T-helper 2 cell (primary cell): ENCODE measurements at places on chromosomes 16 and 17.
A peak's percentile ranks its signal among the peaks of the same experiment; 100 is the strongest.

DNA sequence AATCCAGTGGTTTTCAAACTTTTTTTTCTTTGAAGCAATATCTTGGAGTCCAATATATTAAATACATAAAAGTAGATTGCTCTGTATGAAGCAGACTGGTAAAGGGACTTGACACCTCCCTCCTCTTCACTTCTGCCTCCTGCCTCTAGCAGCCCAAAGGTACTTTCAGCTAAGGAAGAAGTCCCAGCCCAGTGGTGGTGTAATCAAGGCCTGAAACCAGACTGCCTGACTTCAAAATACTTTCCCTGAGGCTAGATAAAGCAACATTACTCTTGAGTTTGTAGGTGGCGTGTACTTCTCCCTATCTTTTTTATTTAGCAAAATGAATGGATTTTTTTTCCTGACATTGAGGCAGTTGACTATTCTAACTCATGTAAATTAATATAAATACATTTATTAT lies 122.4 kb upstream of the TMEM97 start:
- no peak for DNase-seq

DNA sequence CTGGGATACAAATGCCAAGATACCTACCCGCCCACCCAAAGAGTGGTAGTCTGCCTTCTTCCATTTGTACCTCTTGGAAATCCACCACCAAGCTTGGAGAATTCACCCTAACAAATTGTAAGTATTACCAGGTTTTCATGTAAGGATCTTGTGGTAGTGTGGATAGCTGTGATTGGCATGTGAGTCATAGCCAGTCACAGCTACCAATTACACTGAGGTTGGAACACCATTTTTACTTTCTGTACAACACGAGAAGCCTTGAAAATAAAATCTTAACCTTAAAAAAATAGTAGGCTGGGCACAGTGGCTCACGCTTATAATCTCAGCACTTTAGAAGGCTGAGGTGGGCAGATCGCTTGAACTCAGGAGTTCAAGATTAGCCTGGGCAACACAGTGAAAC lies 18.5 kb upstream of the SLC35G3 start:
- no peak for DNase-seq

DNA sequence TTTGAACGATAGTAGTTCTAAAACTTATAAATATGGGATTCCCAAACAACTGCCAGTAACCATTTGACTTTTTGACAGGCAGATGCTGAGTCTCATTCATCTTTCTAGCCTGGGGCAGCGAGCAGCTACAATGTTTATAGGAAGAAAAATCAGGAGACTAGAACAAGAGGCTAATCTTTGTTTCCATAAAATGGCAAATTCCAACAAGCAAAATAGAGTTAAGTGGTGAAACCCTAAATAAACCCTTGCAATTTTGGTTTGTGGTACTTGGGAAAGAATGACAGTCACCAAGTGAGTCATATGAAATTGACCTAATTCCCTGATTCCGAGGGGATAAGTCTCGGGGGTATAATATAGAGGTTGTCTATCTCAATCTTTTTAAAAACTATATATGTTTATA lies 27.3 kb upstream of the HS3ST2 start:
- no peak for DNase-seq

GRCh38 chr17:66746736-66747135 lies 88.2 kb upstream of the CACNG5 start:
- no peak for DNase-seq

- no peak for DNase-seq
These were observed 216.5 kb downstream of the CPPED1 start for GRCh38 chr16:12587170-12587569.

- no peak for DNase-seq
These were observed 11.3 kb upstream of the RASD1 start for GRCh38 chr17:17507465-17508011.

GRCh38 chr17:37174205-37174604 lies 201.6 kb upstream of the C17orf78 start:
- DNase-seq = no peak

DNA sequence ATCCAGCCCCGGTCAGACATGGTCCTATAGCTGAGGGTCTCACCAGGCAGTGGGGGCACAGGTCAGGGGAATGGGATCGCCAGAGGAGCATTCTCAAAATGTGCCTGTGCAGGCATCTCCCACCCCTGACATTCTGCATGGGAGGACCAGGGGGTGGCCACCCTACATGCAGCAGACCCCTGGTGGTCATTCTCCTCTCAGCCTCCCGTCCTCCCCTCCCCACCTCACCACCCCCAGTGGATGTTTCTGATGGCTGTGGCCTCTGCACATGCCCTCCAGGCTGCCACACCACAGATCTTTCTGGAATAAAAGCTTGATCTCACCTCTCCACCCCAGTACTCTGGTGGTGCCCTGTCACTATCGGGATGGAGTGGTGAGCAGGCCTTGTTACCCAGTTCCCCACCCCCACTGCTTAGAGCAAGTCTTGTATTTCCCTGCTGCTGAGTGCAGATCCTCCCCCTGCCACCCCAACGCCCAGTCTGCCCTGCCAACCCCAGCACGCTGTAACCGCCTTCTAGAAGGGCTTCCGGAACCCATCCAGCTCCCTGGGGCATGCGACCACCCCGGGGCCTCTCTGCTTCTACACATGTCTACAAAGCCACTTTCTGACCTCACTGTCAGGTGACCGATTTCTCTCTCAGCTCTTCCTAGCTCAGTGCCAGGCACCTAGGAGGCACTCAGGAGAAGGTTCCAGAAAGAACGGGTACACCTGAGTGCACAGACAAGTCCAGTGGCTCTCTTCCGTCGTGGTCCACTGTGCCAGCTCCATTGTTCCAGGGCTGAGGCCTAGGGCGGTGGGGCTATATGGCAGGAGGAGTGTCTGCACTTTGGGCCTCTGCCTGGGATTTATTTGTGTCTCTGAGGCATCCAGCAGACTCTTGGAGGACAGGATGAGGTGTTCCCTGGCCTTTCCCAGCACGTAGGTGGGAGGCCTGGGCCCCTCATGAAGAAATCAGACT lies 9.3 kb downstream of the TBC1D24 start:
- DNase-seq = no peak

- no peak for DNase-seq
These were observed 135.8 kb downstream of the FOXL1 start for GRCh38 chr16:86714166-86714565.

- no peak for DNase-seq
These were observed 58.1 kb upstream of the CRISPLD2 start for GRCh38 chr16:84761448-84762368.

DNA sequence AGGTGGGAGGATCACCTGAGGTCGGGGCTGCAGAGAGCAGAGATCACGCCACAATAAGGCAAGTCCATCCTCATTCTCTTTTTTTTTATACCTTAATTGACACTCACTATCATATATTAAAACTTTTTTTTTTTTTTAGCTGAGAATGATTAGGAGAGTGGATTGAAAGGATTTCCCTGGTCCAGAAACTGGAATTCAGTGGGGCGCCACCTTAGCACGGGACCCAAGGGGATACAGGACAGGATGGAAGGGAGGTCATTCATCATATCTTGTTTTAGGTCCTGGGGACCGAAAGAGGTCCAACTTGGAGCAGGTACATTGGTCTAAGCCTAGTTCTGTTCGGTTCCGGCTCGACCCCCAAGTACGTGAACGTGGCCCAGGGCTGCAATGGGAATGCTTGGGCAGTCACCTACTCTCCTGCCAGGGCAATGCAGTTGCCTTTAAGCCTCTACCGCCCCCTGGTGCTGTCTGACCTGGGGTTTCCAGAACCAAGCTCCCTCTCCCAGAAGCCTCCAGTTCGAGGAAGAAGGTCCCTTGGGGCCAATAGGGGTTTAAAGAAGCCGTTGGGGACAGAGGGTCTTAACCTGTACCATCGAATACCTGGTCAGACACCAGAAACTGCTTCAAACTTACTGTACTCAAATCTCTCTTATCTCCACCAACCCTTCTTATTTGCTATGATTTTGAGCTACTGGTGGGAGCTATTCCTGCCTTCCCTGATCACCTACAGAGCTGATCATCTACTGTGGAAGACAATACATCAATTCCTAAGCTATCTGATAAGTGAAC lies 19.9 kb upstream of the GPATCH8 start:
- peak; percentile 25 for DNase-seq
